Activated T-helper 2 cell treated with anti-CD3 and anti-CD28 coated beads, Interferon-gamma antibody, Interleukin-2, Interleukin-4, amounts not matched to agents 10 μg/mL and 5 μg/mL and 100 μg/mL, durations not matched to agents 14 hours and 24 hours and 36 hours (primary cell): ENCODE measurements at places on chromosomes 1 and 21.

DNA sequence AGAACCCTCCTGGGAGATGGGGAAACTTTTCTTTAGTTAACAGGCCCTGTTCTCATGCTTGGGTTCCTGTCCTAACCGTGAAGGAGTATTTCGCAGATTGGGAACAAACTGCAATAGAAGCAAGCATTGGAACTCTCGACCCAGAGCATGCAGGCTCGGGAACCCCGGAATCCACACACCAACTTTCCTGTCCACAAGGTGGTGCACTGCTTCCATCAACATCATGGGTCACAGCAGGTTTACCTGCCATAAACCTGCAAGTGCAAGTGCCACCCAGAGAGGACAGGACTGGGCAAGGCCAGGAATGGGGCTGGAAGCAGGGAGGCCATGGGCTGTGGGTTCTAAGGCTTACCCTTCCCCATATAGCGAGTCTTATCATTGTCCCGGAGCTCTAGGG, 6.9 kb downstream of the ENO1 start:
- DNase-seq, result no peak

DNA sequence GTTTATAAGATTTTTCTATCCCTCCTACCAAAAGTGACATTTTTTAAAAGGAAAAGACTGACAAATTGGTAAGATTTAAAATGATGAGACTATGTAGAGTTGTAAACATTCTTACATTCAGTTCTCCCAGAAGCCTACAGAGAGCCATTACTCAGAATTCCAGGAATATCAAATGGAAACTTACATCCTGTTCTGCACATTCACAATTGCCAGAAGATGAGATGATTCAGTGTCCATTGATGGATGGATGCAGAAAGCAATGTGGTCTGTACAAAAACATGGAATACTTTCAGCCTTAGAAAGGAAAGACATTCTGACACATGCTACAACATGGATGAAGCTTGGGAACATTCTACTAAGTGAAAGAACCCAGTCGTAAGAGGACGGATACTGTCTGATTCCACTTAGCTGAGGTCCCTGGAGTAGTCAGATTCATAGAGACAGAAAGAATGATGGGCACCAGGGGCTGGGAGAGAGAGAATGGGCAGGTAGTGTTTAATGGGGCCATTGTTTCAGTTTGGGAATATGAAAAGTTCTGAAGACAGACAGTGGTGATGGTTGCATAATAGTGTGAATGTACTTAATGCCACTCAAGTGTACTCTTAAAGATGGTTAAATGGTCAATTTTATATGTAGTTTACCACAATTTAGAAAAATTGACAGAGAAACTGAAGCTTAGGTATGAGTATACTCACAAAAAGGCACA, 16.6 kb downstream of the MX1 start:
- DNase-seq, result no peak

- DNase-seq, result peak; percentile 34
These were observed 722 bp downstream of the NPHP4 start for GRCh38 chr1:5991381-5992025.

GRCh38 chr1:88801575-88802208, 89.7 kb downstream of the GTF2B start:
- DNase-seq, result no peak

- DNase-seq, result no peak
These were observed 10.9 kb downstream of the TCEANC2 start for GRCh38 chr1:54064299-54064698.

DNA sequence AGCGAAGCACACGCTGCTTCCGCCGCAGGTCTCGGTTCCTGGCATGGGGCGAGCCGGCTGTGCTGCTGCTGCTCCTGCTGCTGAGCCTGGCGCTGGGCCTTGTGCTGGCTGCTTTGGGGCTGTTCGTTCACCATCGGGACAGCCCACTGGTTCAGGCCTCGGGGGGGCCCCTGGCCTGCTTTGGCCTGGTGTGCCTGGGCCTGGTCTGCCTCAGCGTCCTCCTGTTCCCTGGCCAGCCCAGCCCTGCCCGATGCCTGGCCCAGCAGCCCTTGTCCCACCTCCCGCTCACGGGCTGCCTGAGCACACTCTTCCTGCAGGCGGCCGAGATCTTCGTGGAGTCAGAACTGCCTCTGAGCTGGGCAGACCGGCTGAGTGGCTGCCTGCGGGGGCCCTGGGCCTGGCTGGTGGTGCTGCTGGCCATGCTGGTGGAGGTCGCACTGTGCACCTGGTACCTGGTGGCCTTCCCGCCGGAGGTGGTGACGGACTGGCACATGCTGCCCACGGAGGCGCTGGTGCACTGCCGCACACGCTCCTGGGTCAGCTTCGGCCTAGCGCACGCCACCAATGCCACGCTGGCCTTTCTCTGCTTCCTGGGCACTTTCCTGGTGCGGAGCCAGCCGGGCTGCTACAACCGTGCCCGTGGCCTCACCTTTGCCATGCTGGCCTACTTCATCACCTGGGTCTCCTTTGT, 2.6 kb downstream of the TAS1R3 start:
- no peak for DNase-seq

- no peak for DNase-seq
These were observed 18.2 kb downstream of the CEP104 start for GRCh38 chr1:3838788-3839187.

- no peak for DNase-seq
These were observed 60.0 kb downstream of the LRIG2 start for GRCh38 chr1:113133038-113133437.

DNA sequence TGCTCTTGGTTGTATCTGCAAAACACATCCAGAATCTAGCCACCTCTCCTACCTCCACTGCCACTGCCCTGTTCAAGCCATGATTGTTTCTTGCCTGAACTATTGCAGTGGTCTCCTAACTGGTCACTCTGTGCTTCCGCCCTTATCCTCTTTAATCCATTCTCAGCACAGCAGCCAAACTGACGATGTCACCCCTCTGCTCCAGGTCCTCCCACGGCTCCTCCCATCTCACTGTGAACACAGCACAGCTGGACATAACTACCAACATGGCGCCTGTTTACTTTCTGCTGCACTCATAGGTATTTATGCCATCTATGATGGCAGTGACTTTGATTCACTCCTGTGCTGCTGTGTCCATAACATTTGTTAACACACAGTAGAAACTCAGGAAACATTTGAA, 406.7 kb downstream of the DISC1 start:
- no peak for DNase-seq

DNA sequence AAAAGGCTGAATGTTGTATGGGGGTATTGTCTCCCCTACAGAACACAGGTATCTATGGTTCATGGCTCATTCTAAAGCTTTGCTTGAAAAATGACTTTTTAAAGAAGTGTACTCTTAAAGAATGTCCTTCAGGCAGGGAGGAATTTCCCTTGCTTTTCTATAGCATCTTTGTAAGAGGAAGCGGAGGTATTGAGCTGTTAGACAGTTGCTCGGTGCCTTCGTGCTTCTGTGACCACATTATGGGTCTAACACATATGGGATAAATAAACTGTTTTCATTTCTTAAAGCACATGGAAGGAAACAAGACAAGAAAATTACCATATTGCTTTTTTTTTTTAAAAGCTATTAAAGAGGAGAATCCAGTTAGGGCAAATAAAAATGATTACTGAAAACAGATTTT, 182.9 kb downstream of the NTNG1 start:
- no peak for DNase-seq

- no peak for DNase-seq
These were observed 2.2 kb downstream of the SLC19A1 start for GRCh38 chr21:45539796-45540600.

DNA sequence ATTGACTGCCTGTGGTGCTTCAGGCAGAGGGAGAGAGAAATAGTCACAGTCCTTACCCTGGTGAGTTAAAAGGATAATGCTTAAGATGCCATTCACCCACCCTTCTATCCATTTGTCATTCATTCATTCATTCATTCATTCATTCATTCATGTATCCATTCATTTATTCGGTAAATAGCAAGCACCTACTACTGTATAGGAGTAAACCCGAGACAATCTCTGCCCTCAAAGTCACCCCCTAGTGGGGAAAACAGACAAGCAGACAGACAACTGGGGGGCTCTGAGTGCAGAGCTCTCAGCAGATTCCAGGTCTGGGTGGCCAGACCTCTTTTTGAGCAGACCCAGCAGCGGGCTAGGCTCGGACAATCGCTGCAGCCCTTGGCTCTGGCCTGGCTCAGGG, 14.1 kb upstream of the ACTL8 start:
- no peak for DNase-seq

DNA sequence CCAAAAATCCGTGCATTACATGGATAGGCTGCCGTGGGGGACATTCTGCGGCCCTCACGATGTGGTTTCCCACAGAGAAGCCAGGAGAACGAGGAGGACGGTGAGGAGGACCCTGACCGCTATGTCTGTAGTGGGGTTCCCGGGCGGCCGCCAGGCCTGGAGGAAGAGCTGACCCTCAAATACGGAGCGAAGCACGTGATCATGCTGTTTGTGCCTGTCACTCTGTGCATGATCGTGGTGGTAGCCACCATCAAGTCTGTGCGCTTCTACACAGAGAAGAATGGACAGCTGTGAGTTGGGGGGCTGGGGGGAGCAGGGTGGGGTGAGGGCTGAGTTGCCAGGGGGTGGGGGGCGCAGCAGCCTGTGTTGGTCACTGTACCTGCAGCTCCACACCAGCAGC, 13.2 kb downstream of the PSEN2 start:
- DNase-seq, result no peak

GRCh38 chr1:192600275-192600674, 24.7 kb downstream of the RGS1 start:
- no peak for DNase-seq

DNA sequence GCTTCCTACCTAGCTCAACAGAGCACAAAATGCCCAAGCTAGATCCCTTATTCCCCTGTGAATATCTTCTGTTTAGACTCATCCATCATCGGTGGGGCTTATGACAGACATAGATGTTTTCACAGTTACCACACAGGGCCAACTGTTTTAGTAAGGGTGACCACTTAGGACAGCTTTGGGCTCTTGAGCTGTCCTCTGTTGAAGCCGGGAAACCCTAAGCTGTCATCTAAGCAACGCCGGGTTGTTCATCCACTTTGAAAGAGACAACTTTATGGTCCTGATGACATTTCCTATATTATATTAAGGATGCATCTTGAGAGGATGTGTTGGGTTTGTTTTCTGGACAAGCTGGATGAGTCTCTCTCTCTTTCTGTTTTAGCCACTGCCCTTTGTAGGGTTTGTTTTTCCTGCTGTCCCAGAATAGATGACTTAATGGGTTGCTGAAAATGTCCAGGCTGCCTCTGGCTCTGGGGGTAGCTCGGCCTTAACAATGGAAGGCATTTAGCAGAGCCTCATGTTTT, 110.5 kb upstream of the UBE2U start:
- no peak for DNase-seq

GRCh38 chr21:39430457-39430856, 15.1 kb downstream of the LCA5L start:
- no peak for DNase-seq

DNA sequence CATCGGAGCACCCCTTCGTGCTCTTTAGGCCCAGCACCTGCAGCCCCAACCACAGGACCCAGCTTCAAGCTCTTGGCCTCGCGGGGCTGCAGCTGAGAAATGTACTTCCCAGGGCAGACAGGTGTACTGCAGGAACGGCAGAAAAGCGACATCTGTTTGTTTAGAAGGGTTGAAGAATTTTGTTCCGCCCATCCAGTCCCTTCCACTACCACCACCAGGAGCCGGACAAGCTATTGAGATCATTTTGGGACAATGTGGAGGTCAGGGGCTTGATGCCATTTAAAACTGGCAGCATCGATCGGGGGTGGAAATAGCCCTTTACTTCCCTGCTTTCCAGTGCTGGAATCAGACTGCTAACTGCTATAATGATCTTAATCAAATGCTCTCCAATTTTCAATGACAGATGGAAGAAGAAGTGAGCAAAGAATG, 1.7 kb downstream of the SERTAD4 start:
- no peak for DNase-seq

- DNase-seq, result no peak
These were observed 1.5 kb downstream of the RPL22 start for GRCh38 chr1:6197746-6198427.

- DNase-seq, result no peak
These were observed 39.7 kb downstream of the UBE2U start for GRCh38 chr1:64242895-64243756.

DNA sequence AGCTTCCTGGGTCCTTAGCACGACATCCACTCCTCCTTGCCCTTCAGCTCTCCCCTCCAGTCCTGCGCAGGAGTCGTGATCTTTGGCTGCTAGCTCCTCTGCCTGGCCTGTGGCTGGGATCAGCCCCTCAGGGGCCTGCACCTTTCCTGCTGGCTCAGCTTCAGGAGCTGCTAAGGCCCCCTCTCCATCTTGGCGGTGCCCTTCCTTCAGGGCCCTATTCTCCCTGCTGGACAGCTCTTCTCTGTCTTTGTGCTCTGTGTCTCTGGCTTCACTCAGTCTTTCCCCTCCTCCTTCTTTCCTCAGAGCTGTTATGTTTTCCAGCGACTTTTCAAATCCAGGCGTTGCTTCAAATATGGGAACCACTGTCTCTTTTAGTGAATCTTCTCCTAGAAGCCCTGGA, 59.5 kb upstream of the LRRC53 start:
- no peak for DNase-seq

DNA sequence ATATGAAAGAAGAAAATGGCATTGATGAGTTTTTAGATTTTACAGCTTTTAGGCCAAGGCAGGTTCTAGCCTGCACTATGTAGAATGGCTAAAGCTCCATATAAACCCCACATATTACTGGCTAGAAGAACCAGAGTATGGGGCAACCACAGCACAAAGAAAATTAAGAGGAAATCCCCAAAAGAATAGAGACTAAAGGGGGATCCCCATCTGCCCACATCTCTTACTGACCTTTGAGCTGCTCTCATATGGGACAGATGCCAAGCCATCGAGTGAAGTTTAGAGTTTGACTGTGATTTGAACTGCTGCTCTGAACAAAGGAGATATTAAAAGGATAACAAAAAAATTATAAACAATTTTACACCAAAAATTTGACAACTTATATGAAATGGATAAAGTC, 102.2 kb upstream of the HAO2 start:
- DNase-seq, result no peak

DNA sequence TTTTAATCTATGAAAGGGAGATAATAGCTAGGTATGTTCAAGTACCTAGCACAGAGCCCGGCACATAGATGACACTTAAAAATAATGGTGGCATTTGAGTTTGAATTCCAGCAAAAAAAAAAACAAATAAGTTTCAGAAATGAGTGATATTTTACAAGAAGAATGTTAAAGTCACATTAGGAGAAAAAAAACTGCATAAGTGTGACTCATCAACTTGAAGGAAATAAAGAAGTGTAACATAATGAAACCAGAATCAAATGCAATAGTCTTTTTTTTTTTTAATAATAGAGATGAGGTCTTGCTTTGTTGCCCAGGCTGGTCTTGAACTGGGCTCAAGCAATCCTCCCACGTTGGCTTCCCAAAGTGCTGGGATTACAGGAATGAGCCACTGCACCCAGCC, 17.1 kb downstream of the DNASE2B start:
- no peak for DNase-seq
